Fibroblast of lung (primary cell): ENCODE measurements at places on chromosomes 5 and 9. TPM values are rescaled to one million over a fixed set of nuclear protein-coding genes. Genes with fewer than 3 reads are reported as not detected.

SLCO4C1 gene
- total RNA-seq: under 0.01 TPM in 1 of 2 replicates, not detected in the other

ISL1 gene
- total RNA-seq: not detected in 2 replicates

PRR16 gene
- 3.1 and 7.3 TPM in 2 replicates for total RNA-seq

PCDHA8 gene
- total RNA-seq: under 0.01 and 0.33 TPM in 2 replicates

CDKN2A gene
- 10.8 and 19.2 TPM in 2 replicates for total RNA-seq

CDC20B gene
- total RNA-seq: under 0.01 TPM in 1 of 2 replicates, not detected in the other

SLC46A2 gene
- not detected in 2 replicates for total RNA-seq
